ENCODE measurements at places on chromosomes 2 and 18. TPM values are rescaled to one million over a fixed set of nuclear protein-coding genes. Genes with fewer than 3 reads are reported as not detected.

The NCKAP5 gene
- total RNA-seq = 1.7 TPM

The SERPINB4 gene
- total RNA-seq = not detected

The TUBA3E gene
- total RNA-seq = not detected

DNA sequence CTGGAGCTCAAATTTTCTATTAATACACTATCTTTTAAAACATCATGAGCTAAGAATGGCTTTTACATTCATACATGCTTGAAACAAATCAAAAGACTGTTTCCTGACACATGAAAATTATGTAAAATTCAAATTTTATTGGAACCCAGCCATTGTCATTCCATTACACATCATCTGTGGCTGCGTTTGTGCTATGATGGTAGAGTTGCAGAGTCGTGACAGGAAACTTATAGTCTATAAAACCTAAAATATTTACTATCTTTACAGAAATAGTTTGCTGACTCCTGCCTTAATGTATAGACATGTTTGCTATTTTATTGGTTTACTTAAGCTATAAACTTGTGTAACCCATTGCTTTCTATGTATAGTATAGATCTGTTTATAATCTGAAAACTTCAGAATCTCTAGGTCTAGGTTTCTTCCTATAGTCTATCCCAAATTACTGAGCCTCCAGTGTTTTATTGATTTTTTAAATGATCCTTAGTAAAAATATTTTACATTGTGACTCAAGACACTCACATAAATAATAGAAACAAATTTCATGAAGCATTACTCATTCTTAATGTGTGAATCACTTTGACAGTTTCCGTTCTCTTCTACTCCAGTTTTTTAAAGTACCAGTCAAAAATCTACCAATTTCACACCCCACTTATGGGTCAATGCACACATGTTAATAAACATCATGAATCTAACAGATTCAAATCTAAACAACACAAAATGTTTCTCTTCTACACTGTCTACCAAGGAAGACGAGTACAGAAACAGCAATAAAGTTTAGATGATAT lies 26.4 kb upstream of the MRPL19 start:
- peaks cover 6% of the 10 kb centered on the region for H3K27me3 ChIP-seq
- no peak overlapping the region for H3K27ac ChIP-seq
- H3K4me1 ChIP-seq = no peaks in the 10 kb centered on the region
- DNase-seq = no peak
- no peak overlapping the region for H3K4me3 ChIP-seq

DNA sequence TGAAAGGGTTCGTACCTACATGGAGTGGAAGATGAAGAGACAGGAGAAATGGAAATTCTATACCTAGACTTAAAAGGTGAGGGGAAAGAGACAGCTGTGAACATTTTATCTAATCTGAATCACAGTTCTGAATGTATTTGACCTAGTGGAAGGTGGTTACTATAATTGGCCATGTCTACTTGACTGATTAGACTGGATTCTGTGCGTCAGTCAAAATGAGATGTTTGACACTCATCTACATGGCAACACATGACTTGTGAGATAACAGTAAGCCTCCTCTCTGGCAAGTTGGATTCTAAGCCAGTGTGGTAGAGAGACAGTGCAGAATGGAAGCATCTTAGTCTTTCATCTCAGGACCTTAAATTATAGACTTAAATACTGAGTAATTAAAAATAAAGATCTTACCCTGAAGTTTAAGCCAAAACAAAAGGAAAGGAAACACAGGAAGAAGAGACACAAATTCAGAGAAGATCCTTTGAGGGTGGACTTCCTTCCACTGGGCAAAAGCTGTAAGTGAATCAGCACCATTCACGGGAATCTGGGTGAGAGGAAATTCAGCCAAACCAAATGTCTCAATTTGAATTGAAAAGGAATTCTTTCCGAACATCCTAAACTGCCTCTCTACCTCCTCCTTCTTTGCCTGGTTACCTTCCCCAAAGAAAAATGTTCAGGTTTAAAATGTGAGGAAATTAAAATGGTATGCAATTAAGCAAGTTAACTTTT lies 121.6 kb downstream of the EHBP1 start:
- peaks cover 30% of the 10 kb centered on the region for H3K36me3 ChIP-seq
- no peak for DNase-seq
- H3K4me3 ChIP-seq = no peak overlapping the region
- no peaks in the 10 kb centered on the region for H3K27me3 ChIP-seq
- H3K4me1 ChIP-seq = peaks cover 25% of the 10 kb centered on the region
- no peak overlapping the region for H3K27ac ChIP-seq

- H3K27me3 ChIP-seq = no peaks in the 10 kb centered on the region
- no peak for DNase-seq
- H3K4me3 ChIP-seq = no peak overlapping the region
- no peaks in the 10 kb centered on the region for H3K36me3 ChIP-seq
- no peak overlapping the region for H3K27ac ChIP-seq
Measured at GRCh38 chr2:159942146-159942545, 120.3 kb downstream of the PLA2R1 start.

DNA sequence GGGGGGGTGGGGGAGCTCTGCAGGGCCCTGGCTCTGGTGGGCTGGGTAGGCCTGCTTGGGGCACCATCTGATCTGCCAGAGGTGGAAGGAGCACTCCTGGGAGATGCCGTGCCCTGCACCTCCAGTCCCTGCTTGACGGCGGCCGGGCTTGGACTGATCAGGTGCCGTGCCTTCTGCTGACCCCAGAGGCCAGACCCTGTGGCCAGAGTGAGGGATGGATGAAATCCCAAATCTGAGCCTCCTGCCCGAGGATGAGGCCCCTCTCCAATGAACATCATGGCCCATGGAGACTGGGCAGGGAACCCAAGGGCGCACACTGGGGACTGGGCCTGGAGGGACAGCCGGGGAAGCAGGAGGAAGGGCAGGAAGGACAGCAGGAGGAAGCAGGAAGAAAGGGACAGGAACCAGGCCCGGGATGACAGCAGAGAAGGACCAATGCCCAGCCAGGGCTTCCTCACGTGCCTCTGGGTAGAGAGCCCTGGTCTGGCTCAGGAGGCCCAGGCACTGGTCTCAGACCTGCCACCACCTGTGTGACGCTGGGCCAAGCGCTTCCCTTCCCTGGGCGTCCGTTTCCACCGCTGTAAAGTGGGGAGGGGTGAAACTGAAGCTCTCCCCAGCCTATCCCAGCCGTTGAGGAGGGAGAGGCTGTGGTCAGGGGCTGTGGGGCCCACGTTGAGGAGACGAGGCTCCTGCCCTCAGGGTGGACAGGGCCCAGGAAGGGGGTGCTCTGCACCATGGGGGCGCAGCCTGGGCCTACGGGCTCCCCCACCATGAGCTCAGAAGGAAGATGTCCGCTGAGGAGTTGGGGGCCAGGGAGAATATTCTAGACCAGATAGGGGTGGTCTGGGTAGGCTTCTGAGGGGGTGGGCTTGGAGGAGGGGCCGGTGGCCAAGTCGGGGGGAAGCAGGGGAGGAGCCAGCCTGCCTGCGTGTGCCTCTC lies 1.0 kb upstream of the GPR35 start:
- no peak for DNase-seq
- H3K4me1 ChIP-seq = no peaks in the 10 kb centered on the region
- H3K36me3 ChIP-seq = peaks cover 3% of the 10 kb centered on the region
- H3K27ac ChIP-seq = peak overlapping the region; percentile 10

- H3K4me3 ChIP-seq = no peak overlapping the region
- DNase-seq = no peak
- H3K4me1 ChIP-seq = peaks cover 7% of the 10 kb centered on the region
- H3K27me3 ChIP-seq = no peaks in the 10 kb centered on the region
- H3K36me3 ChIP-seq = peaks cover 5% of the 10 kb centered on the region
Measured at GRCh38 chr2:173589604-173590275, 235.1 kb downstream of the CDCA7 start.

GRCh38 chr2:132424526-132425121 lies 8.0 kb downstream of the GPR39 start:
- no peak overlapping the region for H3K27ac ChIP-seq
- no peaks in the 10 kb centered on the region for H3K36me3 ChIP-seq
- DNase-seq = no peak
- H3K4me1 ChIP-seq = peaks cover 9% of the 10 kb centered on the region
- no peak overlapping the region for H3K4me3 ChIP-seq

- peaks cover 23% of the 10 kb centered on the region for H3K4me1 ChIP-seq
- peaks cover 3% of the 10 kb centered on the region for H3K27me3 ChIP-seq
- no peaks in the 10 kb centered on the region for H3K36me3 ChIP-seq
- peak; percentile 50 for DNase-seq
- peak overlapping the region; percentile 94 for H3K27ac ChIP-seq
- no peak overlapping the region for H3K4me3 ChIP-seq
Measured at GRCh38 chr2:20584399-20585358, 66.2 kb downstream of the HS1BP3 start.

Data from progenitor cell of endocrine pancreas (in vitro differentiated cells).